Mucosa of descending colon (tissue), 3 donors: ENCODE measurements at places on chromosomes 6 and 20. TPM values are rescaled to one million over a fixed set of nuclear protein-coding genes. Genes with fewer than 3 reads are reported as not detected.

The TPX2 gene
- total RNA-seq = 3.0 TPM

The SYNDIG1 gene
- total RNA-seq = 0.12 TPM

The ELOVL4 gene
- 2.8 TPM for total RNA-seq

The ME1 gene
- total RNA-seq = 2.6 TPM

The ETV7 gene
- total RNA-seq = 2.8 TPM

The TINAG gene
- 25.2 TPM for total RNA-seq

The TRIM10 gene
- 7.8 TPM for total RNA-seq

The TTLL9 gene
- total RNA-seq = not detected

The AGPAT1 gene
- 56.2 TPM for total RNA-seq

The CALHM6 gene
- total RNA-seq = 5.6 TPM

The NOTCH4 gene
- total RNA-seq = 10.5 TPM

The FAM83C gene
- total RNA-seq = not detected

The TRIM15 gene
- total RNA-seq = 37.2 TPM

The BEND3 gene
- total RNA-seq = 6.7 TPM

The DUSP15 gene
- 1.7 TPM for total RNA-seq

The GRM1 gene
- total RNA-seq = not detected

The B3GALT4 gene
- total RNA-seq = 24.2 TPM

The EYA4 gene
- total RNA-seq = not detected

The CTAGE9 gene
- total RNA-seq = not detected

The PABPC1L gene
- total RNA-seq = 21.6 TPM

The EBF4 gene
- total RNA-seq = 53.3 TPM

The GTSF1L gene
- not detected for total RNA-seq

The MUC21 gene
- total RNA-seq = not detected

The ZNF334 gene
- 4.5 TPM for total RNA-seq

The IYD gene
- total RNA-seq = 15.3 TPM

The SLX4IP gene
- total RNA-seq = 7.7 TPM

The THEMIS gene
- total RNA-seq = 2.7 TPM

The MEP1A gene
- total RNA-seq = 498 TPM

The CHRNA4 gene
- total RNA-seq = not detected

The NKX2-2 gene
- 1.8 TPM for total RNA-seq

The ZBTB12 gene
- total RNA-seq = 6.2 TPM

The SEMG1 gene
- not detected for total RNA-seq

The CRISP3 gene
- not detected for total RNA-seq

The MAVS gene
- total RNA-seq = 60.7 TPM

The CLDN20 gene
- not detected for total RNA-seq

The PBOV1 gene
- total RNA-seq = not detected

The LCA5 gene
- 1.1 TPM for total RNA-seq

The KCNK15 gene
- total RNA-seq = 0.44 TPM

The BACH2 gene
- 1.2 TPM for total RNA-seq

The HIVEP2 gene
- 11.3 TPM for total RNA-seq

The CD164 gene
- 513 TPM for total RNA-seq

The C6orf15 gene
- total RNA-seq = not detected

The PPIL1 gene
- total RNA-seq = 7.2 TPM

The COL12A1 gene
- total RNA-seq = 6.1 TPM

The POU3F2 gene
- total RNA-seq = not detected

The REPS1 gene
- total RNA-seq = 42.4 TPM

The MYBL2 gene
- total RNA-seq = 19.5 TPM

The MYMX gene
- not detected for total RNA-seq

The KHDRBS2 gene
- total RNA-seq = 1.1 TPM

The TRAPPC3L gene
- total RNA-seq = not detected

The SLC18B1 gene
- total RNA-seq = 11.0 TPM

The ITPA gene
- 44.7 TPM for total RNA-seq
